ENCODE measurements at places on chromosomes 5 and 9.

- no peak for DNase-seq
These were observed 67.5 kb downstream of the SEMA6A start for GRCh38 chr5:116507051-116507537.

GRCh38 chr5:106311230-106311915 lies 1359.4 kb downstream of the EFNA5 start:
- no peak for DNase-seq

DNA sequence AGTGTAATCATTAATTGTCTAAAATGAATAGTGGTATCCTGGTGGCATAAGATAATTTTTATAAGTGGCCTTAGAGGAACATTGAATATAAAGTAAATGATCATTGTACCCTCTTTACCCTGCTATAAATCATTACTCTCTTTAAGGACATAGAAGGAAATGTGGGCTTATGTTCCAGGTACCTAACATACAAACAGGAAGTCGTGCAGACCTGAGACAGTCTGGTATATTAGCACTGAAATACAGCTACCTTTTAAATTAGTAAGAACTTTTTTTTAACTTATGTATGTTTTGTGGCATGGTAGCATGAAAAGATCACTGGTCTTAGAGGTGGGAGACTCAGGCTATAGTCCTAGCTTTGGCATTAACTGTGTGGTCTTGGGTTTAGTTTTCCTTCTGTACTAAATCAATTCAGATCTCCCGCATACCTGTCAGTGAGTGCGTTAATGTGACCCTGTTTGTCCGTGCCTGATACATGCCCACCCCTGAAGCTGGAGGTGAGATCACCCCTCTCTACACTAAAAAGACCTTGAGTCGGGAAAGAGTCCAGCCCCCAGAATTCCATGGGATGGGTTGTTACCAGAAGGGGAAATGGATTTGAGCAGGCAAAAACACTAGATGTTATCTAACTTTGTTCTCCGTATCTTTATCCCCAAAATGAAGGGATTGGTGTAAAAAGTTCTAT lies 59.4 kb upstream of the ERBIN start:
- no peak for DNase-seq

- DNase-seq, result no peak
These were observed 710.2 kb upstream of the ACO1 start for GRCh38 chr9:31674264-31674663.

- DNase-seq, result no peak
These were observed 290.4 kb upstream of the PDE4D start for GRCh38 chr5:60183881-60184280.

DNA sequence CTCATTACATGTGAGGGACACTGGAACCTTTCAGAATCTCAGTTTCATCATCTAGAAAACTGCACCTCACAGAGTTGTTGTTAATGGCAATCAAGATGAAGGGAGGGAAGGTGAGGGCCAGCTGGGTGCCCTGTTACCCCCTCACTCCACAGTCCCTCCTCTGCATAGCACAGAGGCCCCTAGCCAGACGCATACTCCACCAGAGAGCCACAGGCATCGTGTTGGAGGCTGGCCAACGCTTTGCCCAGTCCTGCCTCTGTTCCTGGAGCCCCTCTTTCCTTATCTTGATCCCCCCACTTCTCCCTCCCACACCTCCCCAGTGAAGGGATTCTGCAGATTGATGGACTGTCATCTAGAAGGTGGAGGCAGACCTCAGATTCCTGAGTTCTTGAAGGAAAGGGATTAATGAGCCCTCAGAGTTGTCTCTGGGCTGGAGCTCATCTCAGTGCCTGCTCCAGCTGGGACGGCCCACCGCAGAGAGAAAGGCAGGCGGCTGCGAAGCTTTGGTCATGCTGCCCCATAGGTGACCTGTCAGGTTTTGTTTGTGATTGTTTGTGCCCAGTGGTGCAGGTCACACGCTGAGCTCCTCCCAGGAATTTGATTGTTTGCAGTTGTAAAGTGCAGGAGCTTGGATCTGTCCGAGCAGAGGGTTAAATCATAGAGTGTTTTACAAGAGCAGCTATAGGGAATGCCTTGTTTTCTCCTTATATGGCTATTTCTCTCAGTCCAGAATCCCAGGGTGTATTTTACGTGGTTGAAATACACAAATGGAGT lies 487.3 kb downstream of the CCDC171 start:
- no peak for DNase-seq

DNA sequence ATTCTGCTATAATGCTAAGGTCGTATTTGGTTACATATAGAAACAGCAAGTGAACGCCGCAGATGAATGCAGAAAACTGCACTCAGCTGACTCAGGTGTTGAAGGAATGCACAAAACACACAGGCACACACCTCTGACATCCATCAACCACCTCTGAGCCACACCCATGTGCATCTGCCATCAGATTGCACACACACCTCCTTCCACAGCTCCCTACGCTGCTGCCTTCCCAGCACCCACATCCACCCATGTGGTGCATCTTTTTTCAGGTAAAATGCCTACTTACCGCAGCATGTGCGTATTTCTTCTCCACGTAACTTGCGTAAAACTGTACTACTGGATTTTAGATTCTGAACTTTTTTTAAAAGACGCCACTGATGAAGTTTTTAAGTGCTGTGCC lies 7.1 kb downstream of the STK10 start:
- DNase-seq, result no peak

DNA sequence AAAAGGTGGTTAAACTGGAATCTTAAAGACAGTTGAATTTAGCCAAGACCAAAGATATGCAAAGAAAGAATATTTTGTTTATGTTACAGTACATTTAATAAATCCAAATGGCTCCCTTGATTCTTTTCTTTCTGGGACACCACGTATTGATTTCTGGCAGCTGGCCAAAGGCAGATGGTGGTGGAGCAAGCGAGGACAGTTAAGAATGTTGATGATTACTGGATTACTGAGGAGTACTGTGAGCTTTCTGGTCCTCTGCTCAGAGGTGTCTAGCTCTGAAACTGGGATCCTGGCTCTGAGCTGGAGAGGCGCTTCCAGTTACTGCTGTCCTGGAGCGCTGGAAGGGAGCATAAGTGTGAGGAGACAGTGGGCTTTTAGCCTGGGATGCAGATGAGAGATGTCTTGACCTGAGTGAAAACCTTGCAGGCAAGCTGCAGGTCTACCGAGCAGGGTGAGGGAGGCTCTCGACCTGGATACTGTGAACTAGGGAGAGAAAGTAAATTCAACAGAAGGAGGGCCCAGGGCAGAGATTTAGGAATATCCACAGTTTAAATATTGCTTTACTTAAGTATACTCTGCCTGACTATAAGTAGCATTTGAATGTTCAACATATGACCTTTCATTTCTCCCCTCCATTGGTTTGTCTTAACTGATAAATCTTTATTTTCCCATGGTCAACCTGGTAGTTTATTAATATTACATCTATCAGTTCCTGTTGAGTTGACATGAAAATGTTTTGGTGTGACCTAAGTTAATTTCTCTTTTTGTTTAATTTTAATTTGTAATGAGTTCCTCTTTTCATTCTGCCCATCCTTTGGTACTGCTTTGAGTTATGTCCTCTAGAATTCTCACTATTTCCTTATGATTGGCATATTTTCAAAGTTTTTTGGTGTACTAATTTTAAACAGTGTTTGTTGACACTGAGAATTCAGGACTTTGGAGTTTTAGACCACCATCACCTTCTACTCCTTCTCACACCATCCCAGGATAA lies 3.7 kb downstream of the SYK start:
- peak; percentile 58 for DNase-seq

GRCh38 chr5:96072791-96073165 lies 111.1 kb upstream of the ELL2 start:
- no peak for DNase-seq

- no peak for DNase-seq
These were observed 1037.0 kb downstream of the NR2F1-AS1 start for GRCh38 chr5:92544036-92544435.

- peak; percentile 39 for DNase-seq
These were observed 51.4 kb downstream of the ROR2 start for GRCh38 chr9:91898451-91899218.

DNA sequence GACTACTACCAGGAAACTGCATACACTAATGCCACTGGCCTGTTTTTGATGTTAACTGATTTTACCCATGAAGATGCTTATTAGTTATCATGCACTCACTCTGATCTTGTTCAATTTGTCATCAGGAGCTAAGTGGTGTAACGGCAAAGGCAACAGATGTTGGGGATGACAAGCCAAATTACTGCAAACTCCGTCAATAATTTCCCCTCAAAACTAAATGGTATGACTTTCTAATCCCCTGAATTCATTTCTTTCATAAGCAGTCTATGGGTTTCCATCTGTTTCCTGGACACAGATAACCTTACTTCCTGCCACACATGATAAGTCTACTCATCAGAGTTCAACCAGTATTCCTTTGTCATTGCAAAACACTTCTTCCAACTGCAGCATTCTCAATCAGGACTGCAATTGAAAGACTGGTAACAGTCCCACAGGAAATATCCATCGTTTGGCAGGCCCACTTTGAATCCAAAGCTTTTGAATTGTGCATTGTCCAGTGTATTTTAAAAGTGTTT lies 96.2 kb upstream of the SMC2 start:
- no peak for DNase-seq

GRCh38 chr5:90982576-90982975 lies 400.5 kb downstream of the ARRDC3 start:
- DNase-seq, result no peak

DNA sequence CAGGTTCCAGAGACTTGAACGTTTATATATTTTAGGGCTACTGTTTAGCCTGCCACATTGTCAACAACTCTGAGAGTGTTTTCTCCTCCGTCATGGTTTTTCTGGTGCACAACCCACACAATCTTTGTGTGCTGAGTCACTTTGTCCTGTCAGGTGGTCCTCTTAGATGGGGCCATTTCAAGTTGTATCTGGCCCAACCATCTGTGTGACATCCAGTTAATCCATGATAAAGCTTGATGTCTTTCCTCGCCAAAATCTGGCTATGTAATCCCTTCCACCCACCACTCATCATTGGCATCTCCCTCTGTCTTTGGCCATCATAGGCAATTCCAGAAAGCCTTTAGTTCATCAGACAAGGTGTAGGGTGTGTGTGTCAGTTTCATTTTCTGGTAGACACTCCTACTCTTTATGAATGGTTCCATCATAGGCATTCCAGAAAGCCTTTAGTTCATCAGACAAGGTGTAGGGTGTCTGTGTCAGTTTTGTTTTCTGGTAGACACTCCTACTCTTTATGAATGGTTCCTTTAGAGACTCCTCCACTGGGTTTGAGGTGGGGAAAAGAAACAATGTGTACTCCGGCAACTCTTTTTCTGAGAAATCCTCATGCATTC lies 282.0 kb upstream of the ACTBL2 start:
- DNase-seq, result no peak

DNA sequence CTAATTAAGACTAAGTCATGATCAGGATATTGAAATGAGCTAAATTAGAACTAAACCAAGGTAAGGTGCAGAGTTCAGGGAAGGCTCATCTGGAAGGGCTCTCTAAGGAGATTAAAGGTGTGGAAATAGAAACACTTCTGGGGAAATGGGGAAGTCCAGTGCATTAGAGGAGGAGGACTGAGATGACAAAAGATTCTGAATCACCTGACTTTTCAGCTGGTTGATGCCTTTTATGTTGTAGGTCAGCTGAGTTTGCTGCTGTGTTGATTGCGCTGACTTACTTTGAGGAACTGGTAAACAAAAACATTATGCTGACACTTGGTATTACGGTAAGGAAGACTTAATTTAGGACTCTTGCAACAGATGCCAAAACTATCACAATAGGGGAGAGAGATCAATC lies 23.8 kb downstream of the IFNA5 start:
- no peak for DNase-seq

DNA sequence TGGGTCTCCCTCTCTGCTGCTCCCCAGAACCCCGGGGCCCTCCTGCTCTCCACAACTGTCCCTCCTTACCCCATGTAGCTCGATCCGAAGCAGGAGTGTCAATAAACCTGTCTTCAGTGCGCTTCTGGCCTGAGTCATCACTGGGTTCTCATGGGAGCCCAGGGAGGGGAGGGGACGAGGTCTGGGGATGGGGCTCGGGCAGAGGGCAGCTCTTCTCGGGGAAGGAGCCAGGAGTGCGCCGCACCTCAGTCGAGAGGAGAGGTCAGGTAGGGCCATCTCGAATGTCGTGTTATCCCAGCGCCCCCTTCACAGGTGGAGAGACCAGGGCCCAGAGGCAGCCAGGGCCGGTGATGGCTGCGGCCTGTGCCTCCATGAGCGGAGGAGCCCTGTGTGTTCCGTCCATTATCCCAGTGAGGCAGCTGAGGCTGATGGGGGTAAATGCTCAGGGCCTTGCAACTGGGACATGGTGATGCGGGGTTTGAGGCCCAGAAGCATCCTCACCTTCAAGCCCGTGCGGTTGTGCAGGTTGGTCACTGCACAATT lies 52.1 kb downstream of the LRSAM1 start:
- no peak for DNase-seq

- no peak for DNase-seq
These were observed 18.3 kb downstream of the PSAT1 start for GRCh38 chr9:78314953-78315870.

GRCh38 chr9:130666393-130667119 lies 2.2 kb downstream of the PRDM12 start:
- no peak for DNase-seq

GRCh38 chr9:78014776-78015175 lies 16.8 kb downstream of the GNAQ start:
- DNase-seq, result no peak

DNA sequence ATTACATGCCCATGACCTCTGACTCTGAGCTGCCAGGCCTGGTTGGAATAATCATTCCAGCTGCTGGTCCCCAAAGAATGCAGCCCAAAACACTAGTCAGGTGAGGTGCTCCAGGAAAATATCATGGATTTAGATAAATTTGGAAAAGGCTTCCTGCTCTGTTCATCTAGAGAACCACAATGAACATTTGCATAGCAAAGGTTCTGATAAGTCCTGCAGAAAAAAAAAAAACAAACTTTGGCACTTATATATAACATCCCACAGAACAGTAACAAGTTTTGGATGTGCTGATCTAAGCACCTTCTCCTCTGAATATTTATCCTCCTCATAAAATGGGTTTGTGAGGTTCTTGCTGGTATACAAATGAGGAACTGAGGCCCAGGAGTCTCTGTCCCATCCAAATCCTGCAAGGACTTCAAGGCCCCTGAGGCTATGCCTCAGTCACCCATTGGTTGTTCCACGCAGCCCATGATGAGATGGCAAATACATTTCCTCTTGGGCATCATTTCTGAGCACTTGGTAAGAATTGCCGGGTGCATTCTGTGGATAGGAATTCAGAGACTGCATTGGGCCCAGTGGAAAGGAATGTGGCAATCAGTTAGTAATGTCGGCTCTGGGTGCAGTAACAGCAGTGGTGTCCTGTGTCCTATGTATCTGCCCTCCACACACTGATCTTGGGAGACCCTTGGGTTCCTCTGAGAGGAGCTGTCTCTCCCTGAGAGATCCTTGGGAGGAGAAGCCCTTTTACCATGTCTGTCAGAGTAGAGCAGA lies 73.4 kb upstream of the ASS1 start:
- no peak for DNase-seq

DNA sequence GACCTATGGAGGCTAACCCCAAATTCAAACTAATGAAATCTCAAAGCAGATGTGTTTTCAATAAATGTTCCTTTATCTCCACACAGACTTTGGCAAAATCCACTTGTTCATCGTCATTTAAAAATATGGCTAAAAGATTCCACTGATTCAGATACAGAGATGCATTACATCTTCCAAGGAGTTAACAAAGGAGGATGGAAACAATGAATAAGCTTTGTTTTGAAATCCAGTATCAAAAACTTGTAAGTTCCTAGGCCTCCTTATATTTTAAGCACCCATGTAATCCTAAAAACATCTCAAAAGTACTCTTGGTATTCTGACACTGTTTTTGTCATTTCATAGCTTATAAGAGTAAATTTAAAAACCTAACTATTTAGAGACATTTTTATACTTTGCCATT lies 345.6 kb upstream of the ACTBL2 start:
- DNase-seq, result no peak

- no peak for DNase-seq
These were observed 375.7 kb upstream of the TUSC1 start for GRCh38 chr9:26053954-26054353.

All from COR-L47 (cell line).